PC-3 (cell line): ENCODE measurements at places on chromosomes 16 and 17.

GRCh38 chr16:27240948-27241531 lies 27.5 kb downstream of the NSMCE1 start:
- DNase-seq, result peak; percentile 27

- DNase-seq, result no peak
These were observed 12.7 kb upstream of the SPECC1 start for GRCh38 chr17:19996502-19996901.

GRCh38 chr17:63405741-63406261 lies 40.3 kb downstream of the CYB561 start:
- DNase-seq, result peak; percentile 94

GRCh38 chr17:47301831-47302230 lies 21.9 kb upstream of the EFCAB13 start:
- DNase-seq, result no peak

DNA sequence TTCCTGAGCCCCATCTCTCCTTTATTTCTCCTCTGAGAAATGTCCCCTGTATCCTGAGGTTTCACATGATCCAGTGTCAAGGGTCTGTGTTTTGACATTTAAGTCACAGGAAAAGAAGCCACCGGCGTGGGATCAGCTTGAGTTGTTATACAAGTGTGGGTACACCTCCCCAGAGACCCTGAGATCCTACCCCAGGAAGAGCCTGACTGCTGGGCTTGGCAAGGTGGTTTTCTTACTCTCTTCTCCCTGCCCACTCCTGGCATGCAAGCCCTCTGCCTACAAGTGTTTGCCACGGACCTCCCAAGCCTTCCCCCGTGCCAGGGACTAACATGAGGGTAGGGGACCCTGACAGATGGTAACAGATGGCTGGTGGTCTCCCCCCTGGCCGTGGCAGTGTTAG lies 2.8 kb upstream of the ARHGAP27 start:
- DNase-seq, result no peak

- no peak for DNase-seq
These were observed 117.0 kb downstream of the RAB11FIP4 start for GRCh38 chr17:31508288-31509094.

GRCh38 chr17:20068445-20068844 lies 59.3 kb downstream of the SPECC1 start:
- DNase-seq, result no peak

DNA sequence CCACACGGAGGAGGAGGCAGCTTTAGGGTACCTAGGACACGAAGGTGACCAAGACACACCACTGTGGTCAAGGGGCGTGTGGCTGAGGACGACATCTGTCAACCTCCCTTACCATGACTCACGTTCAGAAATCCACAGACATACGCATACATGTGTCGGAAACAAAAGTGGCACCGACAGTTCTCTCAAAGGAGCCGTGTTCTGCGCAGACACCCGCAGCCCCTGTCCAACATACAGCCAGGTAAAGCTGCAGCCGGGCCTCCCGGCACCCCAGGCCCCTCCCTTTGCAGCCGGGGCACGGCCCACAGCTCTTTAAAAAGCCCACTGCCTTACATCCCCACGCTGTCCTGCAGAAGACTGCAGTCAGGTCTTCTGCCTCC lies 40.5 kb upstream of the KLHDC4 start:
- peak; percentile 52 for DNase-seq

DNA sequence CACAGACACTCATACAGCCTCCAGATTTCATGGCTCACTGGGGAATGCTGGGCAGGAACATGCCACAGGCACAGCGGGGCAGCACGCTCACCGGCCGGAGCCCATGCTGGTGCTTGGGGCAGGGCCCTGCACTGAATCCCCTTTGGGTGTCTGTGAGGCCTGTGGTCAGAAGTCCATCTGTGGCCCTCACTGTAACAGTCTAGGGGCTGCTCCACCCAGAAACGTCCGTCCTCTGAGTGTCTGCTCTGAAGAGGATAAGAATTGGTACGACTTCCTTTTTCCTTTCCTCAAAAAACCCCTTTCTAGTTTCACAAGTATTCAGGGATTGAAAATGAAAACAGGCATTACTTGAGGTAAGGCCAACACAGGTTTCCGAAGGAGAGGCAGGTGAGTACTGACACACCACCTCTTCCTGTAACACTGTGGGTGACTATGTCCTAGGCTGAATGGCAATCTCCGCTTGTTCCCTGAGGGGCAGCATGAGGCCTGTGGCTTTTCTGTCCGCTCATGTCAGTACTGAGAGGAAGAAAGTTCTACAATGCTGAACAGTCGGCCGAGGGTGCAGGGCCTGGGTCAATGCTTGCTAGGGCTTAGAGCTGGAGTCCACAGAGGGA lies 42.5 kb downstream of the TMEM11 start:
- no peak for DNase-seq

DNA sequence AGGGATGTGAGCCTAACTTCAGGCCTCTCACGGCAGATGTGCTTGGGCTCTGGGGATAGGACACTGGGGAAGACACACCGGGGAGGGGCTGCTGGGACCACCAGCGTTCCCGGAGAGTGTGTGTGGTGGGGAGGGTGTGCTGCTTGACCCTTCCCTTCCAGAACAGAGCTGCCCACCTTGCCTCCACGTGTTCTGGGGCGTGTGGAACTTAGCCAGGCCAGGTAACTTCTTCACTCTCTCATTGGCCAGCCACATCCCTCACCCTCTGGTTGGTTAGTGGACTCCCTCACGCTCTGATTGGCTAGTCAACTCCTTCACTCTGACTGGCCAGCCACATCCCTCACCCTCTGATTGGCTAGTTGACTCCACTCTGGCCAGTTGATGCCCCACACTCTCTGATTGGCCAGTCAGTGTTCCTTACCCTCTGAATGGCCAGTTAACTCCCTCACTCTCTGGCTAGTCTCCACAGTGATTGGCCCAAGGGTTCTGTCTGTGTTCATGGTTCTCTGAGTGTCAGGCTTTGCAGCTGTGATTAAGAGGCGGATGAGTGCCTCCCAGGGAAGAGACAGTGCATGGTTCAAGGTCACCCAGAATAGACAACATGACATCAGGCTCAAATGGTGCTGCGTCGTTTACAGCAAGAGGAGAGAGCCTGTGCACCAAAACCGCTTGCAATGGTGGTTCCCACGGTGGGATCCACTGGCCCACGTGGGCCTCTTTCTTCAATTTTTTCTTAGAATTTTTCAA lies 10.0 kb downstream of the TMEM235 start:
- DNase-seq, result peak; percentile 45

- peak; percentile 89 for DNase-seq
These were observed 1.5 kb upstream of the FAAP100 start for GRCh38 chr17:81553616-81554181.

GRCh38 chr17:7697828-7698588 lies 7.0 kb upstream of the EFNB3 start:
- DNase-seq, result no peak

DNA sequence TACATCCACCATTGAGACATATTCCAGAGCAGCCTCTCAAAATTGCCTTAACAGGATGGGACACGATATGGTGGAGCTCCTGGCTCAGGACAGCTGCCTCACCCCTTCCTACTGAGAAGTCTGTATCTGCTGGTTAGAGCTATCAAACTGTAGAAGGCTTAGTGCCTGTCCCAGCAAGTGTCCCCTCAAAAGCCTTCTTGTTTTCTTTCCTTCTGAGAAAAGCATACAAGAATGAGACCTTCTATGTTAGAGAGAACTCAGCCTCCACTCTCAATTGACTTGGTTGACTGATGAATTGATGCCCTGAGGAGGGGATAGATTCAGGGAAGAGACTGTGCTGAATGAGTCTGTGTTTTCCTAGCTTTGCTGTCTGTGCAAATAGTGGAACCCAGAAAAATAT lies 2020.9 kb downstream of the TP53TG3F start:
- DNase-seq, result no peak

DNA sequence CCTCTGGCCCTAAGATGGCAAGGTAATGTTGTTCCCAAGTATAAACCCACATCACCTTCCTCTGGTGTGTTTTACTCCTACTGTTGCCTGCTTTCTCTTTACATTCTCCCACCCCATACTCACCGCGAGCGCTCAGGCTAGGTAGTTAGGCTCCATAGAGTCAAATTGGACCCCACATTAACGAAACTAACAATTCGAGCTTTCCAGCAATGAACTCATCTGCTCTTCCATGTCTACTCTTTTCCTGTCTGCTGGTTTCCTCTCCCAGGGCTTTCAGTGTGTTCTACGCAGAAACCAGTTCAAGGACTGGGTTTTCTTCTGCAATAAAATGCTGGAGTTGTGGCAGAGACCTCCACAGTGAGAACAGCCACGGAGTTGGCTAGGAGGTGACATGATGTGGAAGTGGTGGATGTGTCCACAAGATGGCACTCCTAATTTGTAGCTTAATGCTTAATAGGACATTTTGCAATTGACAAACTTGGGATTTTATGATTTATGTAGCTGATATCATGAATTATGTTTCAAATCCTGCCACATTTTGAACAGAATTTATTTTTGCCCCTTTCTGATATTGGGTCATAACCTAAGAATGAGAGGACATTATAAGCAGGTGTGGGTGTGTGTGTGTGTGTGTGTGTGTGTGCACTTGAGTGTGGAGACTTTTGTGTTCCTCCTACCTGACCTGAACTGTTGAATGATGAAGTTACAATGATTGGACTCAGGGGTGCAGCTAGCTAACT lies 2.2 kb upstream of the UQCRC2 start:
- peak; percentile 47 for DNase-seq

DNA sequence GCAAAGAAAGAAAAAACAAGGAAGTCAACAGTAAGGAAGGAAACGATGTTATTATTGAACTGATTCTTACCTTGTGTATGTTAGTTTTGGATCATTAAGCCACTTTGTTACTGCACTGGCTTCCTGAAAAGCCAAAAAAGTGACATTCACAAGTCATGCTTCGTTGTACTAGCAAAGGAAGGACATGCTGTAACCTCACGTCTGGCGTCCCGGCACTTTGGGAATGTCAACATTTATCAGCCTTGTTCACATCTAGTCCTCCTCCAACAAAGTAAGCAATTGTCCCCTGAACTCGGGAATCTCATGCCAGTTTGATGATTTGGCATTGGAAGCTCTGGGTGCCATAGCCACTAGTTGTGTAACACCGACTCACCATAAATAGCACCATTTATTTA lies 731 bp upstream of the MKS1 start:
- DNase-seq, result peak; percentile 65

GRCh38 chr17:39676198-39676819 lies 8.1 kb downstream of the PNMT start:
- no peak for DNase-seq

- peak; percentile 56 for DNase-seq
These were observed 150.8 kb downstream of the SSH2 start for GRCh38 chr17:29778956-29779811.

DNA sequence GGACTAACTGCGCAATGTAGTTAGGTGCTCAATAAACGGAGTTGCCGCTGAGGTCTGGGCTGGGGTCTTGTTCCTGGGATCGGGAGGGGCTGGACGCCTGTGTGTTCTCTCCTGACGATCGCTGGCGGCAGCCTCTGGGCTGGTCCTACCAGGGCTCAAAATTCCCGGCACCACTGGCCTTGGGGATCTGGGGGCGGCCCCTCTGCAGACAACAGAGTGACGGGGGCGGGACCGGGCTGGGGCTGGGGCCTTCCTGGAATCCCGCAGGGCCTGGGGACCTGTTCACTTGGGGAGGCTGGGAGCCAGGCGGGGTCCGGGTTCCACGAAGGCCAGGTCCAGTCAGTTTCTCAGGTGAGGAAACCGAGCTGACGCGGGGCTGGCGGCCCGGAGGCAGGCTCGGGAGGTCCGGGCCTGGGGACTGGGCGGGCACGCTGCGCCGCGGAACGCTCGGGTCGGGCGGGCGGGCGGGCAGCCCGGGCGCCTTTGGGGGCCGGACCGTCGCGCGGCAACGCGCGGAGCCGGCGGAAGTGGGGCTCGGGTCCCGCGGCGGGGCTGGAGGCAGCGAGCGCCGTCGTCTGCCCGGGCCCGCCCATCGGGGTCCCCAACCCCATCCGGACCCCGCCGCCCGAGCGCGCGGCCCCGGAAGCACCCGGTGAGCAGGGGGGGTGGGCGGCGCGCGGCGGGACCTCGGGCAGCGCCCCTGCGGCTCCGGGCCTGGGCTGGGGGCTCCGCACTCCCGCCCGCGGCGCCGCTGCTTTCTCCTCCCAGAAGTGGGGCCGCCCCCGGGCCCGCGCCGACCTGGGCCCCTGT lies at the start of gene PIGQ:
TSS of gene PIGQ (plus strand) at position 524 of the 810 bp plus-strand sequence. CDS start 4,107 bp downstream, outside the sequence.
- DNase-seq, result peak; percentile 48
